ENCODE measurements at places on chromosomes 3 and 15.
A peak's percentile ranks its signal among the peaks of the same experiment; 100 is the strongest.

- DNase-seq, result no peak
Observed at GRCh38 chr3:30847592-30847991, 46.9 kb downstream of the GADL1 start.

DNA sequence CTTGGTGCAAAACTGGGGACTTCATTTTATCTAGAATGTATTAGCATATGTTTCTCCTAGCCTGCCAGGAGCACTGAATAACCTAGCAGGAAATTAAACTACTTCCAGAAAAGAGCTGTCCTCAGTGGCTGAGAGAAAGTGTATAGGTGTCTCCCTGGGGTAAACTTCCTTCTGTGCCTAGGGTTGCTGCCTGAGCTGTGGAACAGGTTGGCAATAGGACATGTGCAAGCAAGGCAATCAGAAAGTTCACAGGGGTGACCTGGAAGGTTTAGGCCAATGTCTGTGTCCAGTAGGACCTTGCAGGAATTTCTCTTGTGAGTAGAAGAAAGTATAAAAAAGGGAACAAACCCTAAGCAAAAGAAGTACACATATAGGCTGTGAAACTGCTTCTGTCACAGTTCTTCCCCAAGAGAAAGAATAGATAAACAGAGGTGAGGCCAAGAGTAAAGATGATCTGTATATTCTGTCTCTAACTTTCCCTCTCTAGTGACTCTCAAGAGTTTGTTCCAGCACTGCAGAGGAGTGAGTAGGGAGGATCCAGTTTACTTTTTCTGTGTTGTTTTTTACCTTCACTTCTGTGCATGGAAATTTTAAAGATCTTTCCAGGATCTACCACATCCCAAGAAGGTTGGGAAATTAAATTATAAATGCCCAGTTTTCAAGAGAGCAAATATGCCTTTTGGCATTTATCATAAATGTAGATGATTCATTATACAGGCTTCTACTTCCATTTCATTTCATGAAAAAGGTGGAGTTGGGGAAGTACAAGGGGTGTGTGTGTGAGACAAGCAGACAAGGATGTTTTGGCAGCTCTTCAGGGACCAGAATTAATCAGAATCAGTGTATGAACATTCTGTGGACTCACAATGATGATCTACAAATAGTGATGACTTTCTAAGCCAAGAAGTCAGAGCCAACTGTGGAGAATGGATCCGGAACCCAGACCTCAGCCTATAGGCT lies 155.2 kb downstream of the RBPMS2 start:
- DNase-seq, result no peak

GRCh38 chr15:68609629-68610028 lies 30.8 kb downstream of the CORO2B start:
- no peak for DNase-seq

- no peak for DNase-seq
Observed at GRCh38 chr15:36959746-36960145, 140.6 kb downstream of the MEIS2 start.

GRCh38 chr3:123552095-123552714 lies 32.6 kb downstream of the HACD2 start:
- DNase-seq, result no peak

- no peak for DNase-seq
Observed at GRCh38 chr3:130950124-130950523, 56.2 kb downstream of the ATP2C1 start.

- DNase-seq, result no peak
Observed at GRCh38 chr3:86837871-86838270, 153.1 kb downstream of the VGLL3 start.

DNA sequence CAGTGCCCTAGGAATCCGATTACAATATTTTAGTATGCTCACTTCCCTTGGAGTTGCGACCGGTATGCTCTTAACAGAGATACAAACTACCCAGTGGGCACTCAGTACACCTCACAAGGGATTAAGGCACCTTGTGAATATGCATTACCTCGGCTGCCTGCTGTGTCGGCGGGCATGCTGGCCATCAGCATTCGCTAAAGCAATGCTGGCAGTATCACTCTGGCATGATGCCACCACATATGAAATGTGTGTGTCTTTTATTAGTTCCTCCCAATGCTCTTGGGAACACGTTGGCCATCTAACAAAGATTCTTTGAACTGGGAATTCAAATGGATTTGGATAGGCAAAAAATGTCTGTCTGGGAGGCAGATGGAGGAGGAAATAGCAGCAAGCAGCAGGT lies 67.4 kb upstream of the FOXB1 start:
- DNase-seq, result no peak

- no peak for DNase-seq
Observed at GRCh38 chr15:96365781-96366525, 35.5 kb downstream of the NR2F2 start.

DNA sequence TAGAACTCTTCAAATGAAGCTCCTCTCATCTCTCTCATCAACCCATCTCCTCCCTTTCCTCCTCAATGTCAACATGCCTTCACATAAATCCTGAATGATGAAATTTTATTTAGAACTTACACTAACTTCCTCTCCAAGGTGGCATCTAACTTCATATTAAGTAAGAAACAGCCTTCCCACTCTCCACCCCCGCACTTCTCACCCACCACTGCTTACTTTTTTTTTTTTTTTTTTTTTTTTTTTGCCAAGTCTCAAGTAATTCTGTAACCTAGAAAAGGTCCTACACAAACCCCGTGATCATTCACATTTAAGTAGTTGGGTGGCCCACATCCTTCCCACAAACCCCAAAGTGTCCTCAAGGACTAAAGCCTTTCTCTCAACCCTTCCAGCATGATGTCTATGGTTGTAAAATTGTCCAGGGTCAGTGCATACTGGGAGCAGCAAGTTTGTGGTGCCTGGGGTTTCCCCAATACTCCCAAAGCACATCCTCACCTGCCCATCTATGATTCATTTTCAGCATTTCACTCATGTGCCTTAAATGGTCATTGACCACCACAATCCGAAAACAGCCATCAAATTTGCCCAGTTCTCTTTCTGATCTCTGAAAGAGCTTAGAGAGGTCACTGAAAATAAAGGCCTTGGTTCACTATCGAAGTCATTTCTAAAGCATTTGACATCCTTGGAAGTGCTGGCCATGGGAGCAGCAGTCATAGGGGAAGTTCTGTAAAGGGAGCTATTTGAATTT lies 47.2 kb downstream of the CD86 start:
- DNase-seq, result no peak

DNA sequence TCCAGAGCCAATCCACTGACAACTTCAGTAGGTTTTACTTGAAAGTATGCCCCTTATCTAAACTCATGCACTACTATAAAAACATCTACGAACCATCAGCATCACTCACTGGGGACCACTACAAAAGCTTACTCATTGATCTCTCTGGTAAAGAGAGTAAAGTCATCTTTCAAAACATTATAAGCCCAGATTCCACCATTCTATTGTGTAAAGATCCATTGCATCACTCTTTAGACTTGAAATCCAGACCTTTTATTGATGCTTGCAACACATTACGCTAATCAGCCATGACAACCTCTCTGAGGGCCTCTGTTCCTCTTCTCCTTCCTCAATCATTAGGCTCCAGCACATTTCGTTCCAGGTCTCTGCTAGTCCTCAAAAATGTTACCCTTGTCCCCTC lies 248.9 kb upstream of the WNT5A start:
- no peak for DNase-seq

- DNase-seq, result no peak
Observed at GRCh38 chr15:78406016-78406585, 31.9 kb upstream of the IREB2 start.

DNA sequence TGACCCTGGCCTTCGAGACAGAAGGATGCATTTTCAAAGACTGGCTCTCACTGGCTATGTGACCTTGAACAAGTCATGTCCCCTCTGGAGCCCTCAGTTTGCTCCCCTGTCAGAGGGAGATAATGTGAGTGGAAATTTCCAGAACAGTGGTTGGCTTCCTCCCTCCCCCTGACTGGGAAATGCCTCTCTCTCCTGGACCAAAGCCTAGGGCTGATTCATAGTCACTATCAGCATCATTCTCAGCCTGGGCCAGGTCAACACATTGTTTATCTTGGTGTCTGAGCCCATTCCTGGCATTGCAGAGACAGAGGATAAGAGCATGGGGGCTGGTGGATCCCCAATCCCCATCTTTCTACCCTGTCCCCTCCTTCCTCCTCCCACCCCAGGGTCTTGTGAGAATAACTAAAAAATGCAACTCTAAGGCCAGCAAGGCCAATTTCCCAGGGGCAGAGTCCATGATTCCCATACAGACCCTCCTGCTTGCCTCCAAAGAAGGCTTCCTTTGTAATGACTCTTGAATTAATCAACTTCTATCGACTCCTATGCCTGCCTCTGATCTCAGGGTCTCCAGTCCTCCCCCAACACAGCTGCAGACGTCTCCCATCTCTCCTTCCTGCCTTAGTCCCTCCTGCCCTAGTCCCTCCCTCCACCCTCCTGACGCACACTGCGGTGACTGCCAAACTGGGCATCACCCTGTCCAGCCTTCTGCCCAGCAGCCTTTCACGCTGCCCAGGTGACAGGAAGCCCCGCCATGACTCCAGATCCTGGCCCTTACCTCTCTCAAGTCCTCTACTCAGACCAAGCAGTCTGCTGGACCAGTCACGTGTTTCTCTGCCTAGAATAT lies 35.4 kb upstream of the CORO2B start:
- peak; percentile 44 for DNase-seq

DNA sequence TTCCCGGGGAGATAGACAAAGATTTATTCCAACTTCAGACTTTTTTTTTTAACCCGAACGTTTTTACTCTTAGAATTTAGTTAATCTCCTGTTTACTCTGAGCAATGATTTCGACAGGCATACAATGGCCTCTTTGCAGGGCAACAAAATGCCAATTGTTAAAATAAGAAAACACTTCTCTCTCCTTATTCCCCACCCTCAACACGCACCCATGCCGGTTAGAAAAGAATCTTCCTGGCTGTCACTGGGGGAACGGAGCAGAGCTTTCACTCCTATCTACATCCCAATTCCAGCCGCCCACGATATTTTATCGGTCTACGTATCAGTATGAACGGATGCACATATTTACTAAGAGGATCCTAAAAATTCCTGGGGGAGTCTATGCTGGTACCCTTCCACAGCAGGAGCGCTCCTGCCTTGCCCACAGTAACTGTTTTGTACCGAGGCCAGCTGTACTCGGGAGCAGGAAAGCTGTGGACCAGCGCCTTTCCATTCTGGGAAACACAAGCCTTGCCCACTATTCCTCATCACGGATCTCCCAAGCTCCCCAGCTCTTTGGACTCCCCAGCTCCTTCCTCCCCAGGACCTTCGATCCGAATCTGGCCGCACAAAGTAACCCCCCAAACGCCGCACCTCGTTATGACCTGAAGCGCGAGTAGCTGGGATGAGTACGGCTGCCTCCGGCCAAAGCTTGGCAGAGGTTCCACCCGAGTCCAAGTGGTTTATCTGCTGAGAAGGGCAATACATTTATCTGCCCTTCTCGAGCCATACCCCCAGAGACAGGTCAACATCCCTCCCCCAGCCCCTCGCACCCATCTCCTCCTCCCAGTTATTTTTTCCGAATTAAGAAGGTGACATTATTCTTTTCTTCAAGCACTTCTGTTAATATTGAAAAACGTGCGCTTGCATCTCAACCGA lies 2.2 kb upstream of the FOXB1 start:
- DNase-seq, result no peak

DNA sequence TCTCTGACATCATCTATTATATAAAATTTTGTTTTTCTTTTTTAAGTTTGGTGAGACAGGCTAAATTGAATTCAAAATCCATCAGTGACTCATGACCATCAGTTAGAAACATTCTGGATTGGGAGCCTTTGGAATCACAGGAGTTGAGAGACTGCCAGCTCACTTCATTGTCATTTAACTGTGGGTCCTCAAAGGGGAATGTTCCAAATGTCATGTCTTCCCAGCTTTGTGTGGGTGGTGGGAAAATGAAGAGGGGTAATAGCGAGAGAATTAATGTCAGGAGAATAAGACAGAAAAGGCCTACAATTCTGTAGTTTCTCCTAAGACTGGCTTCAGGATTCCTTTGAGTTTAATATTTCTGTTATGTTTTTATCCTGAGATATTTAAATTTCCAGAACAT lies 1051.9 kb downstream of the FHIT start:
- DNase-seq, result no peak

DNA sequence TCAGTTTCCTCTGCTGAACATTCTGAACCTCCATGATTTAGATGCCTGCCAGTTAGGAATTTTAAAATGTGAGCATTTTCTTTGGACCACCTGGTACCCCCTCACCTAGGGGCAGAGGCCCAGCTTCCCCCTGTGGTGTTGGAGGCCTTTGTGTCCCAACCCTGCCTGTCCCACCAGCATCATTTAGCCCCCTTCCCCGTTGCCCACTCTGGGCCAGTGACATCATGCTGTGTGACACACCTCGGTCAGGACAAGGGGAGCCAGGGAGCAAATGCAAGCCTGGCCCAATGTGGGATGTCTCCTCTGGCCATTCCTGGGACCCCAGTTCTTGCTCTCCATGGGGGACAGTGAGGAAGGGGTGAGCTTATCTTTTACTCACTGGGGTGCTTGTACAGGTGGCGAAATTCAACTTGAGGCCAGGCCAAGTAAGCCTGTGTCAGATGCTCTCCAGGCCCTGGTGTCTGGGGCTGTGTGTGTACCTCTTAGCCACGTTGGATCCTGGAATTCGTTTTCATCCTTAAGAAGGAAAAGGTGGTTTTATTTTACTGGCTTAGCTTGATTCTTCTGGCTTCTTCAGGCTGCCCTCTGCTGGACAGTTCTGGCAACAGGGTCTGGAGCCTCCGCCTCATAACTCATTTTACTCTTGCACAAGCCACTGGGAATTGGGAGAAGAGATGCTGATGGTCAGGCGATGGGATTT lies 49.7 kb upstream of the MYZAP start:
- peak; percentile 64 for DNase-seq

DNA sequence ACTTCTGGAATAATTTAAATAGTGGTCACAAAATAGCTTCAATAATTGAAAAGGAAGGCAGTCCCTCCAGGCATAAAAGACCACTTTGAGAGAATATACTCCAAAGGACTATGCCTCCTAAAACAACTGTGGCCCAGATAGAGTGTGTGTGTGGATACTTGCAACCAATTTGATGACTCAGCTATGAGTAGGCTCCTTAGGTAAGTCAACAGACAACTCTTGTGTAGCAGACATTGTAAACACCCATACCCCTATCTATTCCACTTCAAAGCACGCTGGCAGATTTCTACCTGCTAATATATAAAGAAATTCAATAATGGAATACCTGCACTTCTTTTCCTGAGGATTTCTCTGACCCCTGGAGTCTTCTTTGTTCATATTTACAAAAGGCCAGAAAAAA lies 254.5 kb downstream of the NEK10 start:
- DNase-seq, result no peak

DNA sequence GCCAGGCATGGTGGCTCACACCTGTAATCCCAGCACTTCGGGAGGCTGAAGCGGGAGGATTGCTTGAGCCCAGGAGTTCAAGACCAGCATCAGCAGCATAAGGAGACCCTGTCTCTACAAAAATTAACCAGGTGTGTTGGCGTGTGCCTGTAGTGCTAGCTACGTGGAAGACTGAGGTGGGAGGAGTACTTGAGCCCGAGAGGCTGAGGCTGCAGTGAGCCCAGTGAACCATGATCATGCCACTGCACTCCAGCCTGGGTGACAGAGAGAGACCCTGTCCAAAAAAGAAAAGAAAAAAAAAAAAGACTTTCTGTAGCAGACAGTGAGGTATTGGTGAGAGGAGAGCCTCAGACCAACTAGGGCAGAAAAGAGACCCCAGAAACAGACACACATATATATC lies 263.8 kb downstream of the XXYLT1 start:
- no peak for DNase-seq

- DNase-seq, result no peak
Observed at GRCh38 chr3:69426967-69427304, 41.0 kb upstream of the FRMD4B start.
